ENCODE measurements at places on chromosomes 3 and 15.

DNA sequence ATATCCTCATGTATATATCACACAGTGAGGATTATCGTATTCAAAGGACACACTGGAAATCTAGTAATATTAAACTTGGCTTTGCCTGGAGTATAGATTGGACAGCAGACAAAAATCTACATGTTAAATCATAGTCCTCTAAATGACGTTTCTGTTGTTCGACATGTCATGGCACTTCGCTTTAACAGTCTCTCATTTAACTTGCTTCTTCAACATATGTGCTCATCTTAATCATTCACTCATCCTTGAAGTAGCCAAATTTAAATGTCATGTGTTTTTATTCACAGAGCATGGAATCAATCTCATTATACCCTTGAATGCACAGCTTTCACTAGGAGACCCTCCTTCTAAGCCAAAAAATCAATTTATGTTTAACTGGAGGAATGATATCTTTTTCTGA is 417.0 kb upstream of the CNTN6 start:
- DNase-seq, result no peak

- DNase-seq, result no peak
Measured at GRCh38 chr15:57134851-57135250, 216.4 kb downstream of the TCF12 start.

- DNase-seq, result peak; percentile 51
Measured at GRCh38 chr3:30548600-30548999, 57.8 kb upstream of the TGFBR2 start.

- DNase-seq, result peak; percentile 59
Measured at GRCh38 chr15:65054333-65055200, 9.4 kb downstream of the SLC51B start.

GRCh38 chr3:47658444-47658843 is 79.8 kb upstream of the CSPG5 start:
- DNase-seq, result no peak

GRCh38 chr3:151460228-151460627 is 633 bp downstream of the IGSF10 start:
- no peak for DNase-seq

GRCh38 chr3:172134352-172134751 is 95.0 kb downstream of the FNDC3B start:
- no peak for DNase-seq

GRCh38 chr3:186108106-186108940 is 566 bp downstream of the ETV5 start:
- DNase-seq, result no peak

DNA sequence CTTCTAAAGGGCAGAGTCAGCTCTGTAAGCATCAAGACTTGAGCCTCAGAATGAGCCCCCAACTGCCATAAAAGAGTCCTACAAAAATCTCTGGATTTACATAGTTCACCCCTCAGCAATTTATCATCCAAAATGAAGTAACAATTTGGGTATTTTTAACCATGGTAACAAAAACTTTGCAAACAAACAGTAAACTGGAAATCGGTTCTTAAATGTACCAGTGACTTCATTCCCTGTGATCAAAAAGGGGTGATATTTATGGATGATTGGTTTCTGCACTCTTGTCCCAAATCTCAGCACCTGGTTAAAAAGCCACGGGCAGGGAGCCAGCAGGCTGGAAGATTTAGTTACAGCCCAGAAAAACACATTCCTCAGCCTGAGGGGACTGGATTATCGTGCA is 73.6 kb downstream of the TFG start:
- DNase-seq, result no peak

GRCh38 chr3:100183608-100184125 is 69.4 kb upstream of the FILIP1L start:
- DNase-seq, result no peak

DNA sequence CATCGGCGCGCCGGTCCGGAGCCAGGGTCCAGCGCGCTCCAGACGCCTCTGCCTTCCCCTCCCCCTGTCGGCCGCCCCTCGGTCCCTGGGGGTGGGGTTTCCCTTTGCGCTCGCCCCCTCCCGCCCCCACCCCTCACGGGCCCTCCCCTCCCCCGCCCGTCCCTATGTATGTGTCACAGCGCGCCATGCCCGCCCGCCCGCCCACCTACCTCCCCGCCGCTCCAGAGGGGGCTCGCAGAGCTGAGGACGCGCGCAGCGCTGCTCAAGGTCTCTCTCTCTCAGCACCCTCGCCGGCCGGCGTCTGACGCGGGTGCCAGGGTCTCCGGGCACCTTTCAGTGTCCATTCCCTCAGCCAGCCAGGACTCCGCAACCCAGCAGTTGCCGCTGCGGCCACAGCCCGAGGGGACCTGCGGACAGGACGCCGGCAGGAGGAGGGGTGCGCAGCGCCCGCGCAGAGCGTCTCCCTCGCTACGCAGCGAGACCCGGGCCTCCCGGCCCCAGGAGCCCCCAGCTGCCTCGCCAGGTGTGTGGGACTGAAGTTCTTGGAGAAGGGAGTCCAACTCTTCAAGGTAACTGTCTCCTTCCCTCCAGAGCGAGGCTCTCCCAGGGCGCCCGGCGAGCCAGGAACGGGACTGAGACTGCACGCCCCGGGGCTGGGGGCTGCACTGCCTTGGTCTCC is at the start of gene ACAN:
Gene ACAN (plus strand): TSS at position 196 of the 679 bp plus-strand sequence. CDS start 32,771 bp downstream, outside the sequence.
- no peak for DNase-seq

GRCh38 chr3:101821503-101821902 is 27.8 kb upstream of the NFKBIZ start:
- no peak for DNase-seq

- no peak for DNase-seq
Measured at GRCh38 chr15:81103857-81104256, 30.2 kb upstream of the CFAP161 start.

- no peak for DNase-seq
Measured at GRCh38 chr15:81849289-81849688, 196.5 kb downstream of the MEX3B start.

- no peak for DNase-seq
Measured at GRCh38 chr3:27228805-27229204, 140.4 kb downstream of the NEK10 start.

GRCh38 chr3:188200481-188200880 is 46.5 kb downstream of the LPP start:
- DNase-seq, result no peak

DNA sequence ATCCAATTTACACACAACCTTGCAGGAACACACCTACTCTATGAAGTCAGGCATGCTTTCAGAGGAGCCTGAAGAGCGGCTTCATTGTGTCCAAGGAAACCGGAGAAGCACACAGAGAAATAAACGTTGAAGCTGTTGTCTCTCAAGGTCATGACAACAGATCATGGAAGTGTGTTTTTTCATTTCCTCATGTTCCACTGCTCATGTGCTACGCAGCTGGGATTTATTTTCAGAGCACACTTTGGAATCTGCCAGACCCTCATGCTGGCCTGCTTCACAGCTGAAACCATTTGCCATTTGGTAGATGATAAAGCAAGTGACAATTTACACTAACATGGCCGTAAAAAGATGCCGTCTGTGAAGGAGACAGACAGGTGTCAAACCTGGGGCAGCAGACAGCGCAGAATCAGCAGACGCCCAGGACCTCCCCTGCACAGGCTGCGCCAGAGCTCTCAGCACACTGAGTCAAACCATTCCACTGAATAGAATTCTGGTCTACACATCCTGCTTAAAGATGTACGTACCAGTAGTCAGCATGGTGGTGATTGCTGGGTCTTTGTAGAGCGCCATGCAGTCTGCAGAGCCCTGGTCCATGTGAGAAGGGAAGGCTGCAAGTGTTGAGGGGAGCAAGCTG is 99.3 kb downstream of the ARNT2 start:
- no peak for DNase-seq

DNA sequence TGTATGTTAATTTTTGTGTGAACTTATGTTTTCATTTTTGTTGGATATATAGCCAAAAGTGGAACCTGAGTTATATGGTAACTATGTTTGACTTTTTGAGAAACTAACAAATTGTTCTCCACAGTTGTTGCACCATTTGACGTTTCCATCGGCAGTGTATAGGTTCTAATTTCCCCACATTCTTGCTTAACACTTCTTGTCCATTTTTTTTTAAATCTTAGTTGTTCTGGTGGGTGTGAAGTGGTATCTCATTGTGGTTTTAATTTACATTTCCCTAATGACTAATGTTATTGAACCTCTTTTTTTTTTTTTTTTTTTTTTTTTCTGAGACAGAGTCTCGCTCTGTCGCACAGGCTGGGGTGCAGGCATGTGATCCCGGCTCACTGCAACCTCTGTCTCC is 8.0 kb downstream of the NISCH start:
- no peak for DNase-seq

- DNase-seq, result no peak
Measured at GRCh38 chr3:194072691-194073279, 63.2 kb upstream of the HES1 start.

DNA sequence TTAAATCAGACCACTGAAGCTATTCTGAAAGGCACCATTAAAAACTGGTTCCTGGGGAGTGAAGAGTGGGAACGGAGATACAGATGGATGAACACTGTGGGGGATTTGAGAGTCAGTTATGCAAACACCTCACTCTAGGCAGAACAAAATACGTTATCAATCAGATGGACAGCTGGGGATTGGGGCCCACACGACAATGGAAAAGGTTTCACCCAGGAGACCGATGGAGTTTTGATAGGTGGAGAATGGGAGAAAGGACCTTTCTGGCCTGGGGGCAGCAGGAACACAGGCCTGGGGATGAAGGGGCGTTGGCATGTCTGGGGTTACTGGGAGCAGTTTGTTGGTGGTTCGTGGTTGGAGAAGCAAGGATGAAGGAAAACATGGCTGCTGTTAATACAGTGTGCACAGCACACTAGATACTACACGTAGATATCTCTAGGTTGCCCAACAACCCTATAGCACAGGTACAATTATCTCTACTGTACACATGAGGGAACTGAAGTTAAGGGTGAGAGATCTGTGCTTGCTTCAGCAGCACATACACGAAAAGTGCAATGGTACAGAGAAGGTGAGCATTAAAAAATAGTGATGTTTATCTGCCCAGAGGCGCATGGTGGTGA is 16.5 kb downstream of the ST6GAL1 start:
- no peak for DNase-seq

GRCh38 chr15:80456517-80457492 is 52.6 kb downstream of the ARNT2 start:
- no peak for DNase-seq

- DNase-seq, result no peak
Measured at GRCh38 chr15:80562033-80562432, 133.1 kb upstream of the ABHD17C start.

- no peak for DNase-seq
Measured at GRCh38 chr15:60392601-60392985, 5.2 kb downstream of the ANXA2 start.

GRCh38 chr3:184778426-184779332 is 33.3 kb upstream of the VPS8 start:
- DNase-seq, result no peak

DNA sequence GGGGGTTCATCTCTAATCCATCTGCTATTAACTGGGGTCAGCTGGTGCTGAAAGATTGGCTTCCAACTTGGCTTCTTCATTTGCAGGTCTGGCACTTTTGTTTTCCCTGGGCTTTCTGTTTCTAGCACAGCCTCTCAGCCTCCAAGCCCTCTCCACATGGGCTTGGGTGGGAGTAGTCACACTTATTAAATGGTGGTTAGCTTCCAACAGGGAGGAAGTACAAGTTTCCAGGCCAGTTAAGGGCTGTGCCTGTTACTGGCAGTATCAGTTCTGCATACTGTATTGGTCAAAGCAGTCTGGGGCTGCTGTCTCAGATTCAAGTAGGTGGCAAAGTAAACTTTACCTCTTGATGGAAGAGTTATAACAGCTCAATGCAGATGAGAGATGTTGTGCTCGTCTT is 627.1 kb upstream of the CCDC54 start:
- no peak for DNase-seq

All from hematopoietic multipotent progenitor cell treated with erythropoietin and hydrocortisone succinate and interleukin-3 and kit ligand, for 8 days (in vitro differentiated cells).